ENCODE measurements at places on chromosomes 3 and 15.

DNA sequence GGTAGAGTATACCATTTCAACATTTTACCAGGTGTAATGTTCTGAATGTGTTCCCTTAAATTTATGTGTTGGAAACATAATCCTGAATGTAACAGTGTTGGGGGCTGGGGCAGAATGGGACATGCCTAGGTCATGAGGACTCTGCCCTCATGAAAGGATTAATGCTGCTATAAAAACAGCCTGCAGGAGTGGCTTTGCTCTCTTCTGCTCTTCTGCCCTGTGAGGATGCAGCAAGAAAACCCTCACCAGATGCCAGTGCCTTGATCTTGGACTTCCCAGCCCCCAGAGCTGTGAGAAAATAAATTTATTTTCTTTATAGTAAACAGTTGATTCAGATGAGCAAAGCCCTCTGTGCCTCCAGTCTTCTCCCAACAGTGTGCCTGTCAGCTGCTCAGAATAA, 326.0 kb upstream of the ONECUT1 start:
- no peak for DNase-seq

- no peak for DNase-seq
These were observed 39.1 kb upstream of the DNAJC13 start for GRCh38 chr3:132378048-132378762.

DNA sequence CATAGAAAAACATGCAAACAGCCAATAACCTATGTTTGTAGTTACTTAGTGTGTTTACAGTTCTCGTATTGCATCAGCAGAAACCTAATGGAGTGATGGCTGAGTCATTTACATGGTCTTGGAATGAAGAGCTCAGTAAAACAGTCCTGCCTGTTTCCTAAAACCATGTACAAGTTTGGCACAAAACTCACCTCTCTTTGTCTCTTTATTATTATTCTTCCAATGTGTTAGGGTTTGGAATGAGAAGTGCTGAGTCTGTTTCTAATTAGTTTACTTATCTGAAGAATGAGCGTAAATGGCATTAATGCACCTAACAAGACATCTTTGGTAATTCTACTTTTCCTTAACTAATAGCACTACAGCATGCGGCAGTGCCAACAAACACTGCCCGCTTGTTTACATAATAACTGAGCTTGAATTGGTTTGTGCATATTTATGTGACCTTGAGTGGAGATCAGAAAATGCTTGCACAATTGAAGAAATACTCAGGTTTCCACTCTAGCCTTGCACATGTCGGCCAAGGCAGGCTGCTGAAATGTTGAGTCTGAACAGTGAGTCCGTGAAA, 385.4 kb upstream of the SEMA6D start:
- no peak for DNase-seq

GRCh38 chr3:66492672-66493071, 8.2 kb downstream of the LRIG1 start:
- DNase-seq: no peak

GRCh38 chr3:120831066-120831465, 76.9 kb upstream of the STXBP5L start:
- DNase-seq: no peak

DNA sequence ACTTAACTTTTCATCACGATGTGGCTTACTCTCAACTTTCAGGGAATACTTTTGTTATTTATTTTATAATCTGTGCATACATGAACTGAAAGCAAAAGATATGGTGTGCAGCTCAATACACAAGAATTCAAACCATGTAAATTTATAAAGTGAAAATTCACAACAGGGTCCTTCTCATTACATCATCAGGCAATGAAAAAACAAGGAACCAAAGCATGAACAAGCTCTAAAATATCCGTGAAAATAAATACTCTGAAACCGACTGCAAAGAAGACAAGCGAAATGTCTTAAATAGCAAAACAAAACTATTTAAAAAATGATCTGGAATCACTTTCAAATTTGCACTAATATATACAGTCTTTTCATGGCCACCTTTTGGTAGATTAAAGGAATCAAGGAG, 28.9 kb downstream of the GNB5 start:
- no peak for DNase-seq

DNA sequence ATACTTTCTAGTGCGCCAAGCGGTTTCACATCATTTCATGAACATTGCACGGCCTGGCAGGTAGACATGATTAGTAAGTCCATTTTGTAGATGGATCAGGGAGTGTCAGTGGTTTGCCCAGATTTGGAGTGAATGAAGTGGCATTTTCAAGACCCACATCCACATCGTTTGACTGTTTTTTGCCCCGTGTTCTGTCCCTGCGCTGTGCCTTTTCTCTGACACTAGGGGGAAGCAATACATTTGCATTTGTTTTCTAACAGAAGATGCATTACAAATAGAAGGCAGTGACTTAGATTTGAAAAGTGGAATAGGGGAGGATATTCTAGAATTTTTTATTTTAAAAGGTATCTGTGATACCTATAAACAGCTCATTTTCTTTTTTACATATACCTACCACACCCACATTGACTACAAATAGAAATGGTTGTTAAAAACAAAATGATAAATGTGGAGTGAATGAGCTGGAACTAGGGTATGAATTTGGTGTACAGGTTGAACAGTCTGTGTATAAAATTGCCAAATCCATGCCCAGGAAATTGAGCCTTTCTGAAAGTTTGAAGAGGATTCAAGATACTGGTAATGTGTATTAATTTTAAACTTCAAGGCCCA, 98.0 kb downstream of the USP13 start:
- DNase-seq: no peak

All from stimulated activated CD4-positive, alpha-beta T cell treated with anti-CD3 and anti-CD28 coated beads, Interleukin-12 subunit alpha, Interleukin-12 subunit beta, amount 100 ng/mL, for 48 hours (primary cell).